ENCODE measurements at places on chromosomes 7 and 10.
A peak's percentile ranks its signal among the peaks of the same experiment; 100 is the strongest.

- DNase-seq = no peak
Observed at GRCh38 chr7:109873296-109873695, 1217.6 kb upstream of the LRRN3 start.

- DNase-seq = no peak
Observed at GRCh38 chr7:30116771-30117170, 18.0 kb upstream of the MTURN start.

DNA sequence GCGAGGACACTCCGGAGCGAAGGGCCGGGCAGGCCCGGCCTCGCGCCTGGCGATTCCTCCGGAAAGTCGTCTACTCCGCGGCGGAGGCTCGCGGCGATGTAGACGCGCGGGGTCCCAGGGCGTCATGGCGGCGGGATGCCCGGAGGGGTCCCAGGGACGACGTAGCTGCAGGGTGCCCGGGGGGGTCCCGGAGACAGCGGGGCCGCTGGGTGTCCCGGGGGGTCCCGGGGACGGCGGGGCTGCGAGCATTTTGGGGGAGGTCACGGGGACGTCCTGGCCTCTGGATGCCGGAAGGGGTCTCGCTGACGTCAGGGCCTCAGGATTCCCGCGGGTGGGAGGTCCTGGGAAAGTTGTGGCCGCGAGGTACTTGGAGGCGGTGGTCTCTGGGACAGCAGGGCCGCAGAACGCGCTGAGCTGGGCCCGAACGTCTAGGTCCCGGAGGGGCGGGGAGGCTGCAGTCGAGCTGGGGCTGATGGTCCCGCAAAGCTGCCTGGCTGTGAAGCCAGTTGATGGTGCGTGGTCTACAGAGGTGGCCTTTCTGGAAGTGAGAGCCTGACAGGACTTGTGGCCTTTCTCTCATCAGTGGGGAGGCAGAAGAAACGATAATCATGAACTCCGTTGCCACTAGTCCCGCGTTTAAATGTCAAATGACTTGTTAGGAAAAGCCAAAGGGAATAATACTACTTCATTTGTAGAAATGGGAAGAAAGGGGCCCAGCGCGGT, 637 bp downstream of the HSPA14 start:
- DNase-seq = peak; percentile 17

GRCh38 chr10:106643473-106643872, 521.0 kb downstream of the SORCS1 start:
- no peak for DNase-seq

GRCh38 chr7:100102950-100103840, 1.8 kb downstream of the AP4M1 start:
- no peak for DNase-seq

DNA sequence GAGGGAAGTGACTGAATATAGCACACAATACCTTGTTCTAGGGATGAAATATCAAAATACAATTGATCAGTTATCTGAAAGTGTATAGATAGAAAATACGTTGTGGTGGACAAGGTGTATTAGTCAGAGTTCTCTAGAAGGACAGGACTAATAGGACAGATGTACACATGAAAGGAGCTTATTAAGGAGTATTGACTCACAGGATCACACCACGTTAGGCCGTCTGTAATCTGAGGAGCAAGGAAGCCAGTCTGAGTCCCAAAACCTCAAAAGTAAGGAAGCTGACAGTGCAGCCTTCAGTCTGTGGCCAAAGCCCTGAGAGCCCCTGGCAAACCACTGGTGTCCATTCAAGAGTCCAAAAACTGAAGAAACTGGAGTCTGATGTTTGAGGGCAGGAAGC, 406.1 kb downstream of the MDFIC start:
- no peak for DNase-seq

- no peak for DNase-seq
Observed at GRCh38 chr10:84589526-84590205, 261.3 kb downstream of the CCSER2 start.

DNA sequence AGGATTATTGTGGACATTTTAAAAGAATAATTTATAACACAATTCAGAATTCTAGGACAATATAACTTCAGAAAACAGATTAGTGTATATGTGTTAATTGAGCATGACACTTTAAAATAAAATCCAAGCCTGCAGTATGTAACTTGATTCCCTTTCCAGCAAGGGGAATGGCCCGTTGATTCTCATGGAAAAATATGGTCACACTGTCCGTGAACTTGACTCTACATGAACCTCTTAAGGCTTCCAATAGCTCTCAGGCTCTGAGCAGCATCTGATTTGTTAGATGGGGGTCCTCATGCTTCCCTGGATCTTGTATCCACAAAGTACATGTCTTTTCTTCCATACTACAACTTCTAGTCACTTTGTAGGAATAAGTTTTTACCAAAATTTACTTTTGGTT, 85.5 kb upstream of the AKR1E2 start:
- DNase-seq = no peak

DNA sequence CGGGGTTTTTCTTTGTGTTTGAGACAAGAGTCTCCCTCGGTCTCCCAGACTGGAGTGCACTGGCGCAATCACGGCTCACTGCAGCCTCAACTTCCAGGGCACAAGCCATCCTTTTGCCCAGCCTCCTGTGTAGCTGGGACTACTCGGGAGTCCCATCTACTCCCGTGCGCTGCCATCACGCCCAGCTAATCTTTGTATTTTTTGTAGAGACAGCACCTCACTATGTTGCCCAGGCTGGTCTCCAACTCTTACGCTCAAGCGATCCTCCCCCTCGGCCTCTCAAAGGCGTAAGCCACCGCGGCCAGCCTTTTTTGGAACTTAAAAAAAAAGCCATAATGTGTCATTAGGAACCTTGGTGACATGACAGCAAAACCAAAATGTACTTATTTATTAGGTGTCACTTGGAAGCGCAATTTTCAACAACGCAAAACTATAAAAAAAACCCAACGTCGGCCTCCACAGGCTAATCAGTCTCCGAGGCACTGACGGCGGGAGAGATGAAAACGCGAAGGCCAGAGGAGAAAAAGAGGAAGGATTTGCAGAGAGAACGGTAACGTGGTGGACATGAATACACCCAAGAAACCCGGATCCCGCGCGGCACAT, 911 bp upstream of the HNRNPH3 start:
- DNase-seq = peak; percentile 18

GRCh38 chr7:129193892-129194291, 5.5 kb downstream of the SMO start:
- no peak for DNase-seq

Measured in stimulated activated CD4-positive, alpha-beta T cell treated with anti-CD3 and anti-CD28 coated beads, Interleukin-12 subunit alpha, Interleukin-12 subunit beta, amount 100 ng/mL, for 4 hours (primary cell).